ENCODE measurements at places on chromosomes 1 and 21. TPM values are rescaled to one million over a fixed set of nuclear protein-coding genes. Genes with fewer than 3 reads are reported as not detected.

GRCh38 chr1:22184892-22185612, 42.2 kb upstream of the WNT4 start:
- DNase-seq, result no peak

DNA sequence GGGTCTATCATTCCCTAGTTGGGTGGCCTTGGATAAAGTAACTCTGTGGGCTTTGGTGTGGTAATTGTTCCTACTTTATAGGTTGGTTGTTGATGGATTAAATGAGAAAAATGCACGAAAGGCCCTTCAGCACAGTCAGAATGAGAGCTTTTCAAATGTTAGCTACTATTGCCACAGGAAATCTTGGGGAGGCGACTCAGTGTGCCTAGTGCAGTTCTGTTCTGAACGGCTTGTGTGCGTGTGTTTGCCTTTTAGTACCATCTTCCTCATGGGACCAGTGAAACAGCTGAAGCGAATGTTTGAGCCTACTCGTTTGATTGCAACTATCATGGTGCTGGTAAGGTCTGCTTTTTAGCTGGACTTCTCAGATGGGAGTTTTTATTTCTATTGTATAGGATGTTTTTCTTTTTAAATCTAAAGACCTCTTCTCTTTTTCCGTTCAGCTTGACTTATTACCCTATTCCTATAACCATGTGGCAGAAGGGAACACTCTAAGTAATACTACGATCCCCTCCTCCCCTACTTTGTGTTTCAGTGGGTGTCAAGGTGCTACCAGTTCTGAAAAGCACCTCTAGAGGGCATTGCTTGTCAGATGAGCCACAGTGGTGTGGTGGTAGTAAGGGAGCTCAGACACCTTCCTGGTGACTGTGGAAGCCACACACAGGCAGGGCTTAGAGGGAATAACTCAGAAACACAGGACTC, 9.2 kb downstream of the SFT2D2 start:
- no peak for DNase-seq

Gene H6PD
- 3.8 TPM for total RNA-seq

DNA sequence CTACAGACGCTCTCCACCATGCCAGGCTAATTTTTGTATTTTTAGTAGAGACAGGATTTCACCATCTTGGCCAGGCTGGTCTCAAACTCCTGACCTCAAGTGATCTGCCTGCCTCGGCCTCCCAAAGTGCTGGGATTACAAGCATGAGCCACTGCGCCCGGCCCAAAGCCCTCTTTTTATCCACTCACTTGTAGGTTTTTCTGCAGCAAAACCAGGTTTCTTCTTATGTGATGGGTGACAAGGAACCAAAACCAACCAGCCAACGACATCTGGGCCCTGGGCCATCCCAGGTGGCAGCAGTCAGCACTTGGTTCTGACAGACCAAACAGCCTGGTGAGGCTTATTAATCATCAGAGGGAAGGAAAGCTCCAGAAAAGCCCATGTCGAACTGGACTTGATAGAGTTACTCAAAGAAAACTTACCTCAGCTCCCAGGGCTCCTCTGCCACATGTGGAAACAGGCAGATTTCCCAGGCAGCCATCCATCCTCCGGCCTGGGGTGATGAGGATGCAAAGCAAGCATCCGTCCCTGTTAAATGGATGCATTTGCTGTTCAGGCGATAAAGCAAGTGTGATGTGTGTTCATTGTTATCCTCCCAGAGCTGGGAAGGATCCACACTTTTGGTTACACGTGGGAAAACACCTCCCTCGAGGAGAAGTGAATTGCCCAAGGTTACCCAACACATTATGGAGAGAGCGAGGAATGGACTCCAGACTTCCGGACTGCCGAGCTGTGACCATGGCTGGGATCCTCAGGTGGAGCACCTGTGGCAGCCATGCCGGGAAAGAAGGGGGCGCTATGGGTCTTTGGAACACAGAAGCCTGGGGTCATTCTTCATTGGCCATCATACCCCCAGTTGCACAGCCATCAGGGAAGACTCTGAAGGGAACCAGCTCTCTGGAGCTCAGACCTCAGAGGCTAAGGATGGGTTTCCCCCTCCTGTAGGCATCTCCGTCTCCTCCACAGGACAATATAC, 118.8 kb downstream of the HUNK start:
- no peak for DNase-seq

Gene PERM1
- not detected for total RNA-seq

Gene WDR64
- not detected for total RNA-seq

Gene CASQ1
- total RNA-seq, result 1.1 TPM

DNA sequence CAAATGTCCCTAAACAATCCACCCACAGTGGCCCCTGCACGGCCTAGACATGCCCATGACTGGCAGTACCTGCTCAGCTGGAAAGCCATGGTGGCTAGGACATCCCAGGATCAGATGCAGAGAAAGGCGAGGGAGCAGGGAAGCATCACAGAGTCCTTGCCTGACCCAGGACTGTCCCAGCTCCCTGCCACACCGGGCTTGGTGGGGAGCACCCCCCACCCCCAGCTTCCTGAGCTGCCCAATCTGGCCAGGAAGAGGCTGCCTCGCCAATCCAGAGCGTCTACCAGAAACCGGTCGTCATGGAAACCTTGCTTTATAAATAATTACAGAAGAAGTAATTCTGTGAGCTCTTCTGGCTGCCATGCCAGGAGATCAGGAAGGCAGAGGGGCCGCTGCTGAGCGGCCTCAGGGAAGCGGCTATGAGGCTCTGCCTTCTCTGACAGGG, 34.8 kb downstream of the ACOT7 start:
- no peak for DNase-seq

- DNase-seq, result no peak
These were observed 48.7 kb downstream of the SYT6 start for GRCh38 chr1:114104949-114105348.

- DNase-seq, result no peak
These were observed 39.4 kb downstream of the CDC14A start for GRCh38 chr1:100391675-100392074.

- no peak for DNase-seq
These were observed 334 bp upstream of the SARS1 start for GRCh38 chr1:109213345-109213823.

Gene FASLG
- total RNA-seq, result not detected

GRCh38 chr1:221045842-221046831, 166.9 kb downstream of the HLX start:
- DNase-seq, result no peak

Gene GIPC2
- total RNA-seq, result 1.9 TPM

- DNase-seq, result no peak
These were observed 8.1 kb upstream of the RNF187 start for GRCh38 chr1:228478912-228479711.

Gene IFI44L
- not detected for total RNA-seq

DNA sequence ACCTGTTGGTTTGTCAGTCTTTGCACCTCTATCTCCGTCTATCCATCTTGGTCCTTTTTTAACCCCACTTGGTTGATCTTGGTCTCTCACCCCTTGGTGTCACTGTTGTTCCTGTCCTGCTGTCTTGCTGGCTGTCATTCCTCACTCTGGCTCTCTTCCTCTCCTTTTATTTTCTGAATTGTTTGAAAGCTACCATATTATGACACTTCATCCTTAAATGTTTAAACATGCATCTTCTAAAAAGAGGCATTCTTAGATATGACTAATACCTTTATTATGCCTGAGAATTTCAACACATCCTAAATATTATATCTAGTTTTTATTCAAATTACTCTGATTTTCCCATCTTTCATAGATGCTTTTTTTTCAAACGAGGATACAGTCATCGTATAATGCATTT, 37.0 kb downstream of the BACH1 start:
- DNase-seq, result no peak

Gene BEST4
- 1.4 TPM for total RNA-seq

Gene FAM163A
- total RNA-seq, result 0.13 TPM

DNA sequence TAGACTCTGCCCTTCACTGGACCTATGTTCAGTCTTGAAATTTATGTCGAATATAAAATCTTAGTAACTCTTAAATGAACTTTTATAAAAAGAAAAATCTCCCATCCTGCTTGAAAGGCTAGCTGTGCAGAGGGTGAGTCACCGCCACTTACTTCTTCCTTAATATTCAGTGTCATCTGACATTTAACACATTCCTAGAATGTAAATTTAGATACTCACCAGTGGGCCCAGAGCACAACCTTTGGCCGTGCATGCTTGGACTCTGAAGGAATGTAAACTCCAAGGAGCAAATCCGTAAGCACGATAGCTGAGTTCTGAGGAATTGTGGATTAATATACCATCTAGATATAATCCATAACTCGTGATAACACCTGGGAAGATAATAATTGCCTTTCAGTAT, 403.3 kb downstream of the KCTD3 start:
- no peak for DNase-seq

DNA sequence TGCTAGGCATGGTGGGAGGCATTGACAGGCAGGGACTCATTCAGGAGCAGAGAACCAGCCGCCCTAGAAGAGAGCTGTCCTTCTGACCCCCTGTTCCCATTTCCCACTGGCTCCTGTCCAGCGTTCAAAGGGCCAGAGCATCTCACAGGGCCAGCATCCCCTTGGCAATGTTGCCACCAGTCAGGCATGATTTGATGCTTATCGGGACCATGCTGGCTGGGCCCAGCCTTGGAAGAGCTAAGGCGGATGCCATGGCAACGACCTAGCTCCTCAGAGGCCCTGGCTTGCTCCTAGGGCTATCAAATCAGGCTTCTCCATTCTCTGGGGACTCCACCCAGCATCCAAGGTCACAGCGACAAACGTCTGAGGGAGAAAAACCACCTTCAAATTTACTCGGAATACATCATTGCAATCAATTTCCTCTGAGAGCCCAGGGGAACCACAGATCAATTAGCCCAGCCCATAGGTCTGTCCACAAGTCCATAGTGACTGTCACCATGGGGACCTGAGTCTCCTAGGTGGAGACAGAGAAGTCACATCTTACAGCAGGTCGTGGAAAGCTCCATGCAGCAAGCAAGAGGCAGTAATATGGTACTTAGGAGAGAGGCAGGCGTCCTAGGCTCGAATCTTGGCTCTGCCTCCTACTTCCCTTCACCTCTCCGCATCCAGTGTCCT, 14.1 kb upstream of the VWA5B1 start:
- no peak for DNase-seq

Gene OLFML2B
- 8.4 TPM for total RNA-seq

DNA sequence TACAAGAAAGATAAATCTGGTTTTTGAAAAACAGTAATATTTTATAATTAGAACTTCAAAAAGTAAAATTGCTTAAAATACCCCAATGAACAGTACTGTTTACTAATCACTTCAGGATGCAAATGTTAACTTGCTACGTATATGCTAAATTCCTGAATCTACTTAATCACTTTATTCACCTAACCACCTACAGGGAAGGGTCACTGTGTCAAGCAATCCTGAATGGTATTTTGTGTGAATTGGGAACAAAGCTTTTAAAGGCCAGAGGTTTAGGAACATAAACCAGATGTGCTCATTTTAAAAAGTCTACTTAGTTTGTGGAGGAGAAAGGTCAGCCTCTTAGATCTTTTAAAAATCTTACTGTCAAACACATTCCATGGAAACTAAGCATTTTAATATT, 1143.0 kb upstream of the ADGRL2 start:
- DNase-seq, result no peak

Gene GJB5
- 0.71 TPM for total RNA-seq

Gene TNFRSF1B
- 2.9 TPM for total RNA-seq

DNA sequence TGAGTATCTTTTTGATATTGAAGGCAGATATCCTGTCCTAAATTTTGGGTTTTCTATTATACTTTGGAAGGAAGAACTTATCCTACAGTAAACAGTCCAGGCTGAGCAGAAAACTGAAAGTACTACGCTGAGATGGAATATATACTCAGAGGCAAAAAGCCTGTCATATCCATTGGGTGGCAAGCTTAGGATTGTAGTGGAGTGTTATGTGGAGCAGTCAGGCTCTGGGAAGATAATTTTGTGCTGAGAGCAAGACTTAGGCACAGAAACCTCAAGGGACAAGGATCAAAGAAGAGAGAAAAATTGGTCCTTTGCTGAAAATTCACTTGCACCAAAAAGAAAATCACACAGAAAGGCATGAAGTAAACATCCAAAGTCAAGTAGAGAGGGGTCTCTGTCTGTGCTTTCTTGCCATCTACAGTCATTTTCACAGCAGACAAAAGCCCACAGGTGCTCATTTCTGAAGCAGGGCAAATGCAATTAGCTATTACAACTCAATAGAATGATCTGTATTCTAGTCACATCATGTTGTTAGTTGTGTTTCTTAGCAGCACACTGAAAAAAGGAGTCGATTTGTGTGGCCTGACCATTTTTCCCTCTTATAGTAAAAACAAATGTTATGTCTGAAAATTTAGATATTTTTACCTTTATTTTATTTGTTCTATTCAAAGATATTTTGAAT, 38.5 kb downstream of the CRB1 start:
- DNase-seq, result no peak

GRCh38 chr1:234585330-234586055, 24.5 kb downstream of the IRF2BP2 start:
- no peak for DNase-seq

- no peak for DNase-seq
These were observed 16.4 kb upstream of the KANK4 start for GRCh38 chr1:62335656-62336055.

DNA sequence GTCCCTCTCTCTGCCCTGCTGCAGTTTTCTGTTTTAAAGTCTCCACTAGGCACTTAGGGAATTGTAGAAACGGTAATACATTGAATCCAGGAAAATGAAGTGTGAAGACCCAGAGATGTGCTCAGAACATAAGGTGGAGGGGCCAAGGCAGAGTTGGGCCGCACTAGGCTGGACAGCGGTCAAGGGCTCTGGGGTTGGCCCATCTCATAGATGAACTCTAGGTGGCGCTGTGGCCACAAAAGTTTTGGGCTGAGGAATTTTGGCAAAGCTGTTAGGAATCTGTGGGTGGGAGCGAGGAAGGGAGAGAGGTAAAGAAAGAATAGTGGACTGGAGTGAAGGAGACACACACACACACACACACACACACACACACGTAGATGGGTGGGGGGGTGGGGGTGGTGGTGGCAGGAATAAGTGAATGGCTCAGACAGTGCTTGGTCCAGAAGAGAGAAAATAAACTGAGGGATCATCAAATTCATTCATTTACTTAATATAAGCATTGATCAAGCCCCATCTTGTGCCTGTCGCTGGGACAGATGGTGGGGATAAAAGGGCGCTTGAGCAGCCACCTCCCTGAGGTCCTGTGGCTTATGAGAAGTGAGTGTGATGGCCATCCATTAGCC, 258.5 kb downstream of the TRABD2B start:
- no peak for DNase-seq

GRCh38 chr1:193070386-193070753, 11.0 kb downstream of the RO60 start:
- DNase-seq, result no peak
